ENCODE measurements at places on chromosomes 12 and 14.

GRCh38 chr12:58247633-58248032 is 306.3 kb downstream of the ATP23 start:
- DNase-seq: no peak
- H3K36me3 ChIP-seq: no peaks in the 10 kb centered on the region
- no peak overlapping the region for H3K4me3 ChIP-seq
- no peaks in the 10 kb centered on the region for H3K4me1 ChIP-seq
- H3K27me3 ChIP-seq: no peaks in the 10 kb centered on the region

- H3K4me3 ChIP-seq: no peak overlapping the region
- no peak for DNase-seq
- H3K36me3 ChIP-seq: peaks cover 38% of the 10 kb centered on the region
- H3K27ac ChIP-seq: peak overlapping the region; percentile 83
These were observed 4.7 kb downstream of the NAB2 start for GRCh38 chr12:57093415-57094207.

DNA sequence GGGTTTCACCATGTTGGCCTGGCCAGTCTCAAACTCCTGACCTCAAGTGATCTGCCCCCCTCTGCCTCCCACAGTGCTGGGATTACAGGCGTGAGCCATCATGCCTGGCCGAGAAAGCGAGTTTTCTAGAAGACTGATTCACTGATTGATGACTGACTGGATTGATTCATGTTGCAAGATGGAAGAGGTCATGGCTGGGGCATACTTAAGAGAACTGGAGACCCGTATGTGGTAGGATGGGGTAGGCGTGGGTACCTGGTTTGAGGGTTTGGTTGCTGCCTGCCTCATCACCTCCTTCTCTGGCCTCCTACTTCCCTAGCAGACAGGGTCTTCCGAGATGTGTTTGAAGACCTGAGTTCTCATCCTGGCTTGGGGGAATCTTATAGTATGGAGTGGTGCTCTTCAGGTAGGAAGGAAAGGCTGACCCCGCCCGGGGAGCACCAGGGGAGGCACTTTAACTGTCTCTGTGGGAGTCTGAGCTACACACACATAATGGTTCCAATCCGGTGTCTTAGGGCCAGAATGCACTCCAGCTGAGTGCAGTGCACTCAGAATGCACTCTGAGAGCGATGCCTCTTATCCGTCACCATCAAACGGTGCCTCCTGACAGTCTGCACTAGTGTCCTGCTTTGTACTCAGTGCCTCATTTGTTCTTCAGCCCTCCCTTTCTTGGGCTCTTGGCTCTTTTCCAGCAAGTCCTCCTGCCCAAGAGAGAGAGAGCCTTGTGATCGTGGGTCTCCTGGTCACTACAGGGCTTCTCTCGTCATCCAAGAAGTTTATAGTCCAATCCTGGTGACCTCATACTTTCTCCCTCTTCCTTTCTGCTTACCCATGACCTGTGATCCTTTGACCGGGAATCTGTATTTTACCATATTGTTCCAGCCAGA is 19.7 kb downstream of the PLEKHG3 start:
- peak overlapping the region; percentile 16 for H3K27ac ChIP-seq
- H3K36me3 ChIP-seq: peaks cover 9% of the 10 kb centered on the region
- no peak overlapping the region for H3K4me3 ChIP-seq

DNA sequence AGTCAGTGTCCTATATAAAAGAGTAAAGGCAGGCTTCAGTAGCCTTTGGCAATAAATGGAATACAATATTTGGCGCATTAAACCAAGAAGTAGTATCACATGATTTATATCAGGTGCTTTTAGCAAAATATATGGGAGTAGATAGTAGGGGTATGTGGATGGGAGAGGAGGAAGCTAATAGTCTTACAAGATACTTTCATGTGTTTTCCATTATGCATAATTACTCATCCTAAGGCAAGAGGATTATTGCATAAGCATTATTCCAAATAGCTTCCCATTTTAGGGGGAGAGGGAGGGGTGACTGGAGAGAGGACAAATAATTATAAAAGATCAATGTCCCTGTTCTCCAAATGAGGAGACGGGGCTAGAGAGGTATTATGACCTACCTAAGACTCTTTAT is 104.3 kb downstream of the DUSP6 start:
- H3K4me3 ChIP-seq: no peak overlapping the region
- no peaks in the 10 kb centered on the region for H3K36me3 ChIP-seq
- no peak for DNase-seq
- H3K4me1 ChIP-seq: no peaks in the 10 kb centered on the region
- H3K27ac ChIP-seq: no peak overlapping the region

DNA sequence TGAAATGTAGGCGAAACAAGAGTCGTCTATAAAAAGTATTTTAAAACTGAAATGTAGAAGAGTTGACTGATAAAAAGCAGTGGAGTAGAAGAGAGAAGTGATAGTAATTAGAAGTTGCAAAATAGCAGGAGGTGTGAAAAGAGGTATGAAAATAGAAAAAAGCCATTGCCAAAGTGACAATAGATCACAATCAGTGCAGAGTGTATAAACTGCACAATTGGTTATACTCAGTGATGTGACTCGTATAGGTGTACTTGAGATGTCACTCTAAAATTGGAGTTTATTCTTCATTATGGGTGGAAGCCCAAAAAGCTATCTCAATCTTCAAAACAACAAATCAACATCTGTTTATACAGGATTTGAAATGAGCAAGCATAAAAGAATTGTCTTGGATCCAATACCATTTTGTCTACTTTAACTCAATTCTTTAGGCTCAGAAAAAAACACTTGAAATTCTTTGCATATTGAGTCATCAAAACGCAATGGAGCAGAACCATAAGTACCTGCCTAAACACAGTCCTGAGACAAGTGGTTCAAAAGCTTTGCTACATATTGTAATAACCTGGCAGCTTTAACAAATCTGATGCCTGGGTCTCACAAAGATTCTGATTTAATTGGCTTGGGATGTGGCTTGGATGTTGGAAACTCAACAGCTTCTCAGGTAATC is 8.8 kb downstream of the IKBIP start:
- no peaks in the 10 kb centered on the region for H3K4me1 ChIP-seq
- H3K27ac ChIP-seq: no peak overlapping the region
- no peak for DNase-seq
- no peak overlapping the region for H3K4me3 ChIP-seq
- H3K27me3 ChIP-seq: no peaks in the 10 kb centered on the region
- no peaks in the 10 kb centered on the region for H3K36me3 ChIP-seq

DNA sequence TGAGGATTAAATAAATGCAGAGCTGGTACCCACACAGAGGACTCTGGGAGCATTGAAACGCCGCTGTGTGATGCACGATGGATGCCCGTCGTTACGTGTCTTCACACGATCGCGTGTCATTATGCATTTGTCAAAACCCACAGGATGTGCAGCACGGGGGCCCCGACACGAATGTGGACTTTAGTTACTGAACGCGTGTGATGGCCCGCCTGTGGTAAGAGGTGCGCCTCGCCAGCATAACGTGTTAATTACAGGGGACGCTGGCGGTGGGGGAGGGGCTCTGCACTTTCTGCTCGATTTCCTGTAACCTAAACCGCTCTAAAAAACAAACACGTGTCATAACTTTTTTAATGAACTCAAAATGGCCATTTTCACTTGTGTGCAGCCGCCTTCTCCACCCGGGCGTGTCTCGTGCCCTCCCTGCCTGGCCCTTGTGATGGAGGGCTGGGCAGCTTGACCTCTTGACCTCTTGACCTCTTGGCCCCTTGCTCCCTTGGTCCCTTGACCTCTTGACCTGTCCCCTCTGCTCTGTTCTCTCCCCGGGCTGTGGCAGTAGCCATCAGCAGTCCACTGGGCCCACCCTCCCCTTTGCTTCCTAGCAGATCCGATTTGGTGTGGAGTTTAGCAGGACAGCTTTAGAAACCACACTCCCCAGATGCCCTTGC is 33.7 kb upstream of the GALNT9 start:
- H3K4me3 ChIP-seq: no peak overlapping the region
- no peak for DNase-seq
- no peak overlapping the region for H3K27ac ChIP-seq
- H3K27me3 ChIP-seq: no peaks in the 10 kb centered on the region
- no peaks in the 10 kb centered on the region for H3K36me3 ChIP-seq
- no peaks in the 10 kb centered on the region for H3K4me1 ChIP-seq

Data from liver (tissue), 10 donors.